ENCODE measurements at places on chromosomes 16 and 17. TPM values are rescaled to one million over a fixed set of nuclear protein-coding genes. Genes with fewer than 3 reads are reported as not detected.

The CA4 gene
- not detected for total RNA-seq

The PLXDC1 gene
- 1.9 TPM for total RNA-seq

The P2RX1 gene
- total RNA-seq, result 0.32 TPM

The CD68 gene
- 8.0 TPM for total RNA-seq

The CLEC10A gene
- total RNA-seq, result not detected

The RAB37 gene
- 50.4 TPM for total RNA-seq

The LGALS9C gene
- total RNA-seq, result 0.64 TPM

The PRDM7 gene
- total RNA-seq, result not detected

The ALDOA gene
- total RNA-seq, result 1,207 TPM

The OTOA gene
- 0.05 TPM for total RNA-seq

The HOXB7 gene
- total RNA-seq, result 0.66 TPM

The GAN gene
- total RNA-seq, result 9.6 TPM
